ENCODE measurements at places on chromosomes 7 and 10.

GRCh38 chr10:101217450-101218281, 11.6 kb downstream of the LBX1 start:
- DNase-seq = peak; percentile 17

DNA sequence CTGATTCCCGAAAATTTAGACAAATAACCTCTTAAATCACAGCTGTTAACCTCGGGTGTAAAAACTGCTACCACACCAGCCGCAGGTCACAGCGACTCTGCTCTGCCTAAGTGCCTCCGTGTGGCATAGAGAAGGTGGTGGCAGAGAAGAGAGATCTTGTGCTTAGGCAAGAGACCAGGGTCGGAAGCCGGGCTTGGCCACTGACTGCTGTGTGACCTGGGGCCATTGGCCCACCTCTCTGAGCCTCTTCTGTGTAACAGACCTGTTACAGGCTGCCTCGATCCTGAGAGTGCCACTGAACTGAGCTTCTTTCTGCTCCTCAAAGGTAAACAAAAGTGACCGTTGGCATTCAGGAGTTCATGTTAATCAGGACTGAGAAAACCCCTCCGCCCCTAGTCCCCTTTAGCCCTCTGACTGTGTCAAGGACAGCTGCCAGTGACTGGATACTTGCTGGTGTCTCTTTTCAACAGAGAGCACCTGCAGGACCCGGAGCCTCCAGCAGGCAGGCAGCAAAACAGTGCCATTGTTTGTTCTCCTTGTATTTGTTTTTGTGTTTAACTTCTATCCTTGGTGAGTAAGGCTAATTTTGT, 36.5 kb downstream of the ZMIZ1 start:
- DNase-seq = no peak

- no peak for DNase-seq
Observed at GRCh38 chr10:128929131-128929530, 537.9 kb upstream of the MGMT start.

DNA sequence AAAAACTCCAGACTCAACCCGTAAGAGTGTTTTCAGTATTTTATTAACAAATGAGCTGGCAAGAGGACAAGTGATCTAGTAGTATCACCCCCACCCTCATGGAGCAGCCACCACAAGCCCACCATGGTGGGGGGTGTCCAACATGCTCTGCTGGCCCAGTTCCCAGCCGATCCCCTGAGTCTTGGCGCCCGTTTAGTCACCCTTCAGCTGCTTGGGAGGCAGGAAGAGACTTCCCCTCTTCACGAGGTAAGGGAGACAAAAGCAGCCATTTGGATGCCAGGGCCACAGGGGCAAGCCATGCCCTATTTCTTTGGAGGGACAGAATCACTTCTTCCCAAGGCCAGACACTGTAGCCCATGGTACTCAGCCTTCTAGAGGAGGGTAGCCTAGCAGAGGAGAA, 54.1 kb downstream of the NOD1 start:
- DNase-seq = no peak

DNA sequence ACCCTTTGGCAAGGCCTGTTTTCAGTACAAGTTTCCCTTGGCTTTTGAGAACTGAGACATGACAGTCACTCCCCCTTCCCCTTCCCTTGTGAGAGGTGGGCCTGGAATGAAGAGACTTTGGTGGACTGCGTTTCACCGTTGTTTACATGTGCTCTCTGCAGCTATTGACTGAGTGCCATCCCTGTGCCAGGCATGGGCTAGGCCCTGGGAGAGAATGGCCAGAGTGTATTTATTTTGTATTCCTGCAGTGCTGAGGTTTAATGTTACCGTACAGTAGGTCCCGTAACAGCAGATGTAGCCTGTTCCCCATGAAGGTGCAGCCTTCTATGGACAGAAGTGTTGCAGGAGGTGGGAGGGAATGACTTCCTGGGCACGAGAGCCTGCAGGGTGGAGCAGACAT, 50.0 kb downstream of the TACR2 start:
- no peak for DNase-seq

DNA sequence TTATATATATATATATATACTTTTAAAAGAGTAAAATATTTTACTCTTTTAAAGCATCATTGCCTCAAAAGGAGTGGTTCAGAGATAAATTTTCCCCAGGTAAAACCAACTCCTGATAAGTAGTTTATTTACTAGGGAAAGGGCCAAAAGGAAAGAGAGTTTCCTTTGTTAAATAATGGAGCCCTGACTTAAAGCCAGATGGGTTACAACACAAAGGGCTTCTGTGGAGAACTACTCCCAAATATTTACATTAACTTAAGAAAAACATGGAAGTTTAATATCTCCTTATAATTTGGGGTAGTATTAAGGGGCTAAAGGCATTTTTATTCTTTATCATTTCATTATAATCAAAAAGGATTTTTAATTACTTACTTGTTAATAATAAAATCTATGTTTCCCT, 8.5 kb upstream of the CAV1 start:
- DNase-seq = no peak

GRCh38 chr7:149196151-149196704, 882 bp downstream of the ZNF282 start:
- peak; percentile 24 for DNase-seq

DNA sequence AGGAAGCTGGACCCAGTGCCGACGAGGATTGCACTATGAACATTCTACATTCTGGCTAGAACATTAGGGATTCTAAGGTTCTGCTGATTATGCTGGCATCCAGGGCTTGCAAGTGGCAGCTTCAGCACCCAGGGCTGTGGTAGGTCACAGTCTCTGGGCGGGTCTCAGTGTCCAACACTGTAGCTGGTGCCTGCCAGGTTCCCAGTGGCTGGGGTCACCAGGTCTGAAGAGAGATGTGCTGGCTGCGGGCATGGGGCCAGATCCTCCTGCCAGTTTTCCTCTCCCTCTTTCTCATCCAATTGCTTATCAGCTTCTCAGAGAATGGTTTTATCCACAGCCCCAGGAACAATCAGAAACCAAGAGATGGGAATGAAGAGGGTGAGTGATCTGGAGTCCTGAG, at the start of gene PTTG1IP2:
Gene PTTG1IP2 (plus strand): TSS at position 86 of the 400 bp plus-strand sequence. CDS start 148 bp downstream, at position 234.
- no peak for DNase-seq

DNA sequence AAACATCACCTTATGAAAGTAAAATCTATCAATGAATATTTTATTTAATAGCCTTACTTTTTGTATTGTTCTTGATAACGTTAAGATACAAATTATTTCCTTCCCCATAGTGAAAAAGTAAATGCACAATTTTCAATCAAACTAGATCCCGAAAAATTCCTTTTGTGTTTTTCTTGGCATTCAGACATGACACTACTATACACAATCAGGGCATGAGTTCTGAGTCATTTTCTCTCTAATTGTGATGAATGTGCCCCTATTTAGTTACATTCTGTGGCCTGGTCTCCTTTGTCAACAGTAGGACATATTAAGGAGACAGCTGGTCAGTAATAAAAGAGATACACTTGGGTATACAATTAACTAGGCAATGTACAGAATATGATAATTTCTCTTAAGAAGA, 19.8 kb downstream of the COL1A2 start:
- peak; percentile 87 for DNase-seq

DNA sequence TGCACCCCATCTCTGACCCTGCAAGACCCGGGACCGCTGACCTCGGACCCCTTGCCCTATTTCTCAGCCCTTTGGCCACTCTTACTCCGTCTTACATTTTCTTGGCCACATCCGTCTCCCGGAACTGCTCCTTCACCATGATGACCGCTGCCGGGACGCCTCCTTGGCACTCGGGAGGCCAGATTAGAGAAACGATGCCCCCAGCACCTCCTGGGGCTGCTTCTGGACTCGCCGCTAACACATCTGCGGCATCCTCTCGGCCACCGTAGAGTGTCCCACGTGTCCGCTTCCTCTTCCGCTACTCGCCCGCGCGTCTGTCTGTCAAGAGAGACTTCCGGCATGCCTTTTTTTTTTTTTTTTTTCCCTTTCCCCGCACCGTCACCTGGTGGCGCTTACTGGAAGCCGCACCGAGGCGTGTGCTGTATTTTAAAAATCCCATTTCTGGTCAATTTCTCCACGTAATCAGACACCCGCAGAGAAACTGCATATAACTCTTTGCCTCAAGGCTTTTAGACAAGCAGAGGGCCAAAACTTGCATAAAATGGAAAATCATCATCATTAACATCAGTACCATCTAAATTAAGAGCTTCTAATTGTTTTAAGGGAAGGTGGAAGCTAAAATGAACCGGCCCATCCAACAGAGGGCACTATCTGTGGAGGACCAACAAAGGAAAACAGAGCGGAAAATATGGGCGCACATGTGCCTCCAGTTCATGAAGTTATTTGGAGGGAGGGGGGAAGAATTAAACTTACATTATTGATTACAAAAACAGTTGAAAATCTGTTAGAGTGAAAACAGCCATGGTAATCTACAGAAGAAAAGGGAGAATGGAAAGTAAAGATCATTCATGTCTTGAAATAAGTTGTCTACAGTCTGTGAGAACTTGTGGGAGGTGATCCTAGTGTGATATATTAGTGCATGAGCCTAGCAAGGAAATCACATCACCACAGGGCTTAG, at the start of gene POLR3A:
Gene POLR3A (minus strand): TSS at position 247 of the 958 bp plus-strand sequence. CDS start 108 bp downstream, at position 139.
- peak; percentile 87 for DNase-seq

- no peak for DNase-seq
Observed at GRCh38 chr7:1647961-1648672, 22.0 kb upstream of the ELFN1 start.

DNA sequence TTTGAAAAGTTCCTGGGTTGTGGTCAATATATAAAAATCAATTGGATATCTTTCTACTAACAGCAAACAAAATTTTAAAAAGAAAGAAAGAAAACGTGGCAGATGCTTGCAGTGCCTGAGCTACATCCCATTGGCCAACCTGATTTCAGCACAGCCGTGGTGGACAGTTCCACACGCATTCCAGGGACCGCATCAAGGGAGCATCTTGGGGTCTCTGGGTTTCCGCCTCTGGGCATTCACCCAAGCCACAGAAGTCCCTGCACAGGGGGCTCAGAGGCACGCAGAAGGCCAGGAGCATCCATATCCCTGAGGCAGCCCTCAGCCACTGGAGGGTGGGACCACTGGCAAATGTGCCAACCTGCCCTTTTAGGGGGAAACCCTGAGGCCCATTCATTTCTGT, 254.5 kb upstream of the RNF32 start:
- no peak for DNase-seq

GRCh38 chr7:79619216-79619615, 165.7 kb upstream of the MAGI2 start:
- DNase-seq = no peak

- DNase-seq = no peak
Observed at GRCh38 chr10:33353853-33354252, 19.4 kb upstream of the NRP1 start.

DNA sequence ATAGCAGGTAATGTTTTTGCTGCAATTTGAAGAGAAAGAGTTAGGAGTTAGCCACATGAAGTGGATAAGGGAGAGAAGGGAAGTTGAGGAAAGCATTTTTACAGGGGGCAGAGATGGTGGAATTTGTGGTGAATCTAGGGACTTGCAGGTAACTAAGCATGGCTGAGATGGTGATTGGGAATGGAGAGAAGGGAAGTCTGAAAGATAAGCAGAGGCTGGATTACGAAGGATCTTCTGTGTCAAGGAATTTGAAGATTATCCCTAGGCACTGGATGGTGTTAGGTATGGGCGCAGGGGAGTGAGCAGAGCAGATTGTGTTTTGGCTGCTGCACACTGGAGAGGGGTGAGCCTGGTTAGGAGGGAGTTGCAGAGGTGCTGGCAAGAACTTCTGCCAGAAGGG, 25.3 kb downstream of the ZRANB1 start:
- no peak for DNase-seq

GRCh38 chr7:16738011-16738688, 15.4 kb upstream of the TSPAN13 start:
- no peak for DNase-seq

GRCh38 chr7:1301054-1301881, 68.6 kb downstream of the UNCX start:
- DNase-seq = no peak

DNA sequence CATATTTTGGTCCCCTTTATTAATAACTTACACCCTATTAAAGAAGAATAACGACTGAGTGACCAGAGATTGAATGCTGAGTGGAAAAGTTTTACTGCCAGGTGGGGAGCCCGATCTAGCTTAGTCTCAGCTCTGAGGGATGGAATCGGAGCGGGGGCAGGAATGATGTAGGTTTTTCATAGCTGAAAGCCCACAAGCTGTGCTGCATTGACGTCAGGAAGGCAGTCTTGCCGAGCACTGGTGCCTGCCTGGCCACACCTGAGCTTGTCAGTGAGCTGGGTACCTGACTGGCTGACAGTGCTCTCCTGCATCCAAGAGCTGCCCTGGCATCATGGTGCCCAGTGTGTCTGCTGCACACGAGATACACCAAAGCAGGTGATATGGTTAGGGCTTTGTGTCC, 34.8 kb downstream of the GRK5 start:
- no peak for DNase-seq

DNA sequence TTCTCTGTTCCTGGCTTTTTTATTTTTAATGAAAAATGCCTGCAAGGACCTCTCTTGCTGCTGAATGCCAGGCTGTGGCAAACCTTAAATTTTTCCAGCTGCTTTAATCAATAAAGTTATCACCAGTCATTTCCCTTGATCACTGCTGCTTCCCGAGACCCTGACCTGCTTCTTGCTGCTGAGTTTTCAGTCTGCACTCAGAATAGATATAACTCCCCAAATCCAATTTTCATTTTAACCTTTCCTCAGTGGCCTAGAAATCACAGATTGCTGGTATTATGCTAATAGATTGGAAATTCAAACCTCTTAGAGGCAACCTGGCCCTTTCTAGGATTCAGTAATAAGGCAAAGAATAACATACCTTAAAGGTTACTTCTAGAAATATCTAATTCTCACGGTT, 43.7 kb downstream of the LHPP start:
- no peak for DNase-seq

GRCh38 chr10:5334196-5334880, 30.4 kb upstream of the UCN3 start:
- no peak for DNase-seq

Data from NCI-H524 (cell line).